ENCODE measurements at places on chromosomes 11 and 22.

GRCh38 chr11:116851626-116852025 is 14.2 kb upstream of the APOA1 start:
- DNase-seq: no peak

- DNase-seq: no peak
These were observed 450.4 kb downstream of the MIAT start for GRCh38 chr22:27107824-27108223.

DNA sequence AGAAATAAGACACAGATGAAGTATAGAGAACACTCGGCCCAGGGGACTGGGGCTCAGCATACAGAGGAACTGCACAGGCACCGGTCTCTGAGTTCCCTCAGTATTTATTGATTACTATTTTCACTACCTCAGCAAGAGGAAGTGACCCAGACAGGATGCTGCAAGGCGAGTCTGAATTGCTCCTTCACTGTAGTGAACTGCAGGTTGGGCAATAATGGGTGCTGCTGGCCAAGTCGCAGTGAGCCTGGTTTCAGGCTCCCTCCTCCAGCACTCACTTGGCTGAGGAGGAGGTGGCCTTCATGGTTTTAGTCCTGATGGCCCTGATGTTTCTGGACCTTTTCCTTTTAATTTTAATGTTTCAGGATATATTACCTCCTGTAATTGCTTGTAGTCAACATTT is 10.4 kb downstream of the OR52K2 start:
- DNase-seq: no peak

GRCh38 chr22:21626073-21626734 is 3.6 kb downstream of the YDJC start:
- no peak for DNase-seq
